ENCODE measurements at places on chromosomes 7 and 10.

- no peak for DNase-seq
These were observed 12.6 kb upstream of the UBE2D1 start for GRCh38 chr10:58322072-58322834.

- no peak for DNase-seq
These were observed 50.8 kb downstream of the WDR37 start for GRCh38 chr10:1107004-1107403.

DNA sequence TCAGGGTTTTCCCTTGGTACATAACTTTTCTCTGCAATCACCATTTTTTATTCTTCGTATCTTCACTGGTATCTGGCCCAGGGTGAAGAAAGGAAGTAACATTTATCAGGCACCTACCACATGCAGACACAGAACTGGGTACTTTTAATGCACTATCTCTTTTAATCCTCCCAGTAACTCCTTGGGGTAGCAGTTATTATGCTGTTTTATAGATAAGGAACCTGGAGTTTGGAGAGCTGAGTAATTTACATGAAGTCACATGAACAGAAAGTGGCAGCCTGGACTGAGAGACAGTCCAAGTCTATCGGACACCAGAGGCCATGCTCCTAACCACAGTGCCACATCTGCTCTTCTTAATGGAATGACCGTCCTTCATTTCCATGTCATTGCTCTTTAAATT is 117.1 kb upstream of the PODXL start:
- no peak for DNase-seq

DNA sequence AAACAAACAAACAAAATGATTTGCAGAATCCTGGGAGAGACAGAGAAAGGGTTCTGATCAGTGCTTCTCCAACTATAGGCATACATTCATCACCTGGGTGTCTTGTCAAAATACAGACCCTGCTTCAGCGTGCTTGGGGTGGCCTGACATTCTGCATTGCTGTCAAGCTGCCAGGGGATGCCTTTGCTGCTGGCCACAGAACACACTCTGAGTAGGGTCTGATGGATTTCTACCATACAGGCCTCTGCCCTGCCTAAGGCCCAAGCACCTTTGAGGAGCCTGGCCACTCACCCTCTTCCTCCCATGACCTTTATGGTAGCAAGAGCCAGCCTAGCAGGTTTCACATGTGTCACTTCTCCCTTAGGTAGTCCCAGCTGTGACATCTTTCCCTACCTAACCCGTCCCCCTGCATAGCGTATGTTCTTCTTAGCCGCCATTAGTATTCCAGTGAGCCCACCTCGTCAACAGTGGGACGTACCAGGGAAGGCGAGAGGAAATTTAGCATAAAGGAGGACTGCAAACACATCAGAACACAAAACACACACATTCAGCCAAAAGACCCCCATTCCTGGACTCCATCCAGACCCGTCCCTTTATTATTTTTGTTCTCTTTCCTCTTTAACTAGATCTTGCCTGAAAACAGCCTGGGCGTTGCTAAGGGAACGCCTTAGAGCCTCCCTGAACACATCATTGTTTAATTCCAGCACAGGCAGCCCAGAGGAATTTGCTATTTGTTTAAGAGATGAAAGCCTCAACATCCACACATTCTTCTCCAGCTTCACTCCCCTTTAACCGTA is 43.9 kb upstream of the PODXL start:
- no peak for DNase-seq

DNA sequence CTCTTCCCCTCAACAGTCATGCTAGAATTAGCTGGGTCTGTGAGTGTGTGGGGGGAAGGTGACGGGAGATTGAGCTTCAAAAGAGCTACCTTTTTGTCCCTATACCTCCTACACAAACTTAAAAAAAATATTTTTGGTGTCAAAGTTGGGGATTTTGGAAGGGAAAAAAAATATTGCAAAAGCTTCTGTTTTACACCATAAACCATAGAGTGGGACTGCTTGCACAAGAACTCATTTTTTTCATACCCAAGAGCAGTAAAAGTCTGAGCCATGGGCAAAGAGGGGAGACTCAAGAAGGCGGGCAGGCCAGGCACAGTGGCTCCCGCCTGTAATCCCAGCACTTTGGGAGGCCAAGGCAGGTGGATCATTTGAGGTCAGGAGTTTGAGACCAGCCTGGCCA is 9.4 kb upstream of the ZDHHC4 start:
- no peak for DNase-seq
